Type B pancreatic cell (in vitro differentiated cells): ENCODE measurements at places on chromosomes 12 and 14.

DNA sequence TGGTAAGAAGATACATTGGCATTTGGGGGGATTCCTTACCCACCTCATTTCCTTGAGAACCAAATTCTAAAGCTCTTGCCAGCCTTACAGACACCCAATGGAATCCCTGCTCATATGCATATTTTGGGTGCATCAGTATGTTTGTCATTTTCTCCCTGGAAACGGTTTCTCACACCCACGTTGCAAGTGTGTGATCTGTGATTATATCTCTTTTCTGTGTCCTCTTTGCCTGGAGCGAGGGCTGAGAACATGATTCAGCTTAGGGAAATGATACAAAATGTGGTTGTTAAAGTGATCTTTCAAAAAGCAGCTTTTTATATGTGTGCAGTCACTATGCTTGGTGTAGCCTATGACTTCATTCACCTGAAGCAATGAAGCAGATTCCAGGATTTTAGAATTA, 52.0 kb downstream of the KCNMB4 start:
- no peak for DNase-seq

DNA sequence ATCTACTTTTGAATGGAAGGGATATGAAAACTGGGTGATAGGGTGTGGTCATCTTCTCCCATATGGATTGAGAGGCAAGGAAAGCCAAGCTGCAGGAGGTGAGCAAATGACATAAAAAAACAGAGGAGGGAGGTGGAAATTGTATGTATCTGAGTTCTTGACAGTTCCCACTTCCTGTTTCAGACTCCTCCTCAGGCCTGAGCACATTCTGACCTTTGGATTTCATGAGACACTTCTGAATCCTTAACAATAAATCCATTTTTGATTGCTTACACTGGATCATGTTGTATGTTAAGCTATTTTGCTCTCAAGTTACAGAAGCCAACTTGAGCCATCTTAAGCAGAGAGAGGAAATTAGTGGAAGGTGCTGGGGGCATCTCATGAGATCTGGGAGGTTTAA, 11.6 kb upstream of the SRSF5 start:
- no peak for DNase-seq

DNA sequence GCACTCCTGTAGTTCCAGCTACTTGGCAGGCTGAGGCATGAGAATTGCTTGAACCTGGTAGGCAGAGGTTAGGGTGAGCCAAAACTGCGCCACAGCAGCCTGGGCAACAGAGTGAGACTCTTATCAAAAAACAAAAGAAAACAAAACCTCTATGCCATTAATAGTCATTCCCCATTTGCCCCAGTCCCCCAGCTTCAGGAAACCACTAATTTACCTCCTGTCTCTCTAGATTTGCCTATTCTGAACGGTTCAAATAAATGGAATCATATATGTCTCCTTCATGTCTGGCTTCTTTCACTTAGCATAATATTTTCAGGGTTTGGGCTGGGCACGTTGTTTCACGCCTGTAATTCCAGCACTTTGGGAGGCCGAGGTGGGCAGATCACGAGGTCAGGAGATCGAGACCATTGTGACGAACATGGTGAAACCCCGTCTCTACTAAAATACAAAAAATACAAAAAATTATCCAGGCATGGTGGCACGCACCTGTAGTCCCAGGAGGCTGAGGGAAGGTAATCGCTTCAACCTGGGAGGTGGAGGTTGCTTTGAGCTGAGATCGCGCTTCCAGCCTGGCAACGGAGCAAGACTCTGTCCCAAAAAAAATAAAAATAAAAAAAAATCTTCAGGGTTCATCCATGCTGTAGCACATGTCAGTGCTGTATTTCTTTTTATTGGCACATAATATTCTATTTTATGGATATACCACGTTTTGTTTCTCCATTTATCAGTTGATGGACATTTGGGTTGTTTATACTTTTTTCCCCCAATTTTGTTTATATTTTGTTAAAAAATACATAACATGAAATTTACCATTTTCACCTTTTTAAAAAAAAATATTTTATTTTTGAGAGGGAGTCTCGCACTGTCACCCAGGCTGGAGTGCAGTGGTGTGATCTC, 31.9 kb downstream of the KNTC1 start:
- DNase-seq = no peak

- no peak for DNase-seq
These were observed 20.0 kb upstream of the KDM2B start for GRCh38 chr12:121600702-121601336.

- DNase-seq = no peak
These were observed 1141.2 kb upstream of the TMEM132C start for GRCh38 chr12:127125607-127126259.

DNA sequence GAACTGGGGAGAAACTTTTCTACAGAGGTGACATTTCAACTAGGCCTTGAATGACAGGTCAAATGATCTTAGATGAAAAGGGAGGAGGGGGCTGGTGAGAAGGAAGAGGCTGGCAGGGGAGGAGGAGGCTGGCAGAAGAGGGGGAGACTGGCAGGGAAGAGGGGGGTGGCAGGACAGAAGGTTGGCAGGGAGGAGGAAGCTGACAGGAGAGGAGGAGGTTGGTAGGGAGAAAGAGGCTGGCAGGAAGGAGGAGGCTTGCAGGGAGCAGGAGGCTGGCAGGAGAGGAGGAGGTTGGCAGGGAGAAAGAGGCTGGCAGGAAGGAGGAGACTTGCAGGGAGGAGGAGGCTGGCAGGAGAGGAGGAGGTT, 63.4 kb upstream of the PPP4R3A start:
- DNase-seq = no peak

- no peak for DNase-seq
These were observed 160.0 kb downstream of the TRHDE start for GRCh38 chr12:72432037-72432604.
